ENCODE measurements at places on chromosomes 7 and 10.

DNA sequence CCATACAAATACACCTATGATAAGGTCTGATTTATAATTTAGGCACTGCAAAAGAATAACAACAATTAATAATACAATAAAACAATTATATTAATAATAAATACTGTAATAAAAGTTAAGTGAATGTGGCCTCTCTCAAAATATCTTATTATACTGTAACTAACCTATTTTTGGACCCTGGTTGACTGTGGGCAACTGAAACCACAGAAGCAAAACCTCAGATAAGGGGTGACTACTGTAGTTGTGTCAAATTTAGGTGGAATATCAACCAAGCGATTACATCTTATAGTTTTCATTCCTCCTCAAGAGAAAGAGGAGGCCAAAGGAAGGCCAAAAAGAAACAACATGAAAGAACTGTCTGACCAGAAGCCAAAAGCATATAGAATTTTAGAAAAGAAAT lies 103.9 kb downstream of the SKAP2 start:
- no peak for DNase-seq

DNA sequence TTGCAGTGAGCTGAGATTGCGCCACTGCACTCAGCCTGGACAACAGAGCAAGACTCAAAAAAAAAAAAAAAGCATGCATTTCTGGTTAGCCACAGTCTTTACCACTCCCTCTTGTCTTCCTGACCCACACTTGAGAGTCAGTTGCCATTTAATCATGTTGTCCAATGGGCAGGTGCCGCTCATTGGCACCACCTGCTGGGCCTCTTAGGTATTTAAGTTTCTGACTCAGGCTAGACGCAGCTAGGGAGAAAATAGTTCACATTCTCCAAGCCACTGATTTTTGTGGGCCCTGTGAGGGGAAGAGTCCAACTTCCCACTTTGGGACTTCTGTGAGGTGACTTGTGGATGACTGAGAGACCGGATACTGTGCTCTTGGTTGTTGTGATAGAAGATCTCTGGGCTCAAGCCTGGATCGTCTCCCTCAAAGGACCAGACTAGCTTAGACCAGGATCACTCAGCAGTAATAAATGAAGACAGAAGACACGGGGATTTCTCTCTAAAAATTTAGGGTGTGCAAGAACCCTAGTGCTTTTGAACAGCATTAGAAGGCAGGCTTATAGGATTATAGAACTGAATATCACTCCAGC lies 26.8 kb upstream of the SORCS3 start:
- DNase-seq = no peak

DNA sequence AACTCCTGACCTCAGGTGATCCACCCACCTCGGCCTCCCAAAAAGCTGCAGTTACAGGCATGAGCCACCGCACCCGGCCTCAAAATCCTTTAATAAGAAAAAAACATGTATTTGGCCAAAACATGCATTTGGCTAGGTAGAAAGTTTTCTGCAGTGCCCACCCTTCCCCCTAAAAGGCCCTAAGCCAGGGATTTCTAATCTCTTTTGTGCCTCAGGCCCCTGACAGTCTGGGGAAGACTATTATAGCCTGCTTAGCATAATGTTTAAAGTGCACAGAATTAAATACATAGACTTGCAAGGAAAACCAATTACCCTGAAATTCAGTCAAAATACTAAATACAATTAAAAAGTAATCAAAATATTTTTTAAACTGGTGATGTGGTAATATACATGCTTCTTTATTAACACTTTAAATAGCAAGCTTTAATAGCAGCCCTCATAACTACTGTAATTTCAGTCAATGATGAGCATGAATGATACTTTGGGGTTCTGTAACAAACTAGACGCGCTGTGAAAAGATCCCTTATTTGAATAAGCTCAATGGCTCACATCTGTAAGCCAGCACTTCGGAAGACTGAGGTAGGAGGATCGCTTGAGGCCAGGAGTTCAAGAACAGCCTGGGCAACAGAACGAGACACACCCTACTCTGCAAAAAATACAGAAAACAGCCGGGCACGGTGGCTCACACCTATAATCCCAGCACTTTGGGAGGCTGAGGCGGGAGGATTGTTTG lies 29.9 kb downstream of the SPDYE6 start:
- DNase-seq = no peak

DNA sequence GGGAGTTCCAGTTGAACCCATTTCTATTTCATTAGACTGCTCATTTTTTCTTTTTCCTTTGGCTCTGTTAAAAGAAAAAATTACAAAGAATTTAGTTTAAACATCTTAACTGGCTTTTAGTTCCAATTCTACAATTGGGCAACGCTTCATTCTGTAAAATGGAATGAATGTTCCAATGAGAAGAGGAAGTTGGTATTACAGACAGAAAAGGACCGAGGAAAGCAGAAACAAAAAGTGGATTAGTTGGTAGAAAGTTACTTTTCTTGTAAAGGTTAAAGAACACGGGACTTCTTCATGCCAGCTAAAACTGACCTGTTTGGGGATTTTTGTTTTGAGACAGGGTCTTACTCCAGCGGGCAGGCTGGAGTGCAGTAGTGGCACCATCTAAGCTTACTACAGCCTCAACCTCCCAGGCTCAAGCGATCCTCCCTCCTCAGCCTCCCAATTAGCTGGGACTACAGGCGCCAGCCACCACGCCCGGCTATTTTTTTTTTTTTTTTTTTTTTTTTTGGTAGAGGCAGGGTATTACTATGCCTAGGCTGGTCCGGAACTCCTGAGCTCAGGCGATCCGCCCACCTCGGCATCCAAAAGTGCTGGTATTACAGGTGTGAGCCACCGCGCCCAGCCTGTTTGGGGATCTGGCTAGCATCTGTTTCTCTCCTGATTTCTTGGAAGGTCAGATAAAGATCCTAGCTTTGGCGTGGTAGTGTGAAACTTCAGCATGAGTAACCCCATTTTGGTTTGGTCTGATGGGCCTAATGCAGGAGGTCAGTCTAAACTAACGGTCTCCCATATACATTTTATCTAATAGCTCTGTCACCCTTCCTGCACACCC lies 1.3 kb upstream of the VDAC2 start:
- no peak for DNase-seq

DNA sequence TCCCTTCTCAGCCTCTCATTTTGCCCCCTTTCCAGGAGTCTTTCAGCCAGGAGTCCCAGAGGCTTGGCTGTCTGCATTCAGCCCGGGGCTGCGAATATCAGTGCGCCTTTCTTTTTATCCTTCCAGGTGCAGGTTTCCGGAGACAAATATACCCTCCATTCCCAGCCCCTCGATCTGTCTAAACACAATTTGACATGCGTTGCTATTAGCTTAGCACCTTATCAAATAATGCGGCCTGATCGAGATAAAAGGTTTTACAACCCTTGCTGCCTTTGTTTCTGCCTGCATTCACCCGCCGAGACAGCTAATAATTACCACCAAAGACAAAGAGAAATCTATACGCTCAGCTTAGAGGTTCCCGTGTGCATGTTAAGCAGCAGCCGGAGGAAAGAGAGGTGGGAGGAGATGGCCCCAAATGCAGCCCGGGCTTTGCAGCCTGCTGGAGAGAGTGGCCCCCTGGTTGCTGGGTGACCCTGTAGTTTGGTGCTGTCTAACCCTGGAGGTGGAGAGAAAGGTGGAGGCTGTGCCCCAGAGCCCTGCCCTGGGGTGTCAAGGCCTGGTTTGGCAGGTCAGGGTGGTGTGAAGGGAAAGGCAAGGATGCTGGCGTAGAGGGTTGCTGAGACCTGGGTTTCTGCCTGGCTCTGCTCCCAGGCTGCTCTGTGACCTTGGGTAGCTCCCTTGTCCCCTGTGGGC lies 185.3 kb downstream of the RPS24 start:
- no peak for DNase-seq

GRCh38 chr10:31353574-31353973 lies 34.6 kb downstream of the ZEB1 start:
- DNase-seq = no peak
